ENCODE measurements at places on chromosomes 3 and 15.
A peak's percentile ranks its signal among the peaks of the same experiment; 100 is the strongest.

- no peak for DNase-seq
Observed at GRCh38 chr3:148372206-148372875, 325.4 kb upstream of the AGTR1 start.

DNA sequence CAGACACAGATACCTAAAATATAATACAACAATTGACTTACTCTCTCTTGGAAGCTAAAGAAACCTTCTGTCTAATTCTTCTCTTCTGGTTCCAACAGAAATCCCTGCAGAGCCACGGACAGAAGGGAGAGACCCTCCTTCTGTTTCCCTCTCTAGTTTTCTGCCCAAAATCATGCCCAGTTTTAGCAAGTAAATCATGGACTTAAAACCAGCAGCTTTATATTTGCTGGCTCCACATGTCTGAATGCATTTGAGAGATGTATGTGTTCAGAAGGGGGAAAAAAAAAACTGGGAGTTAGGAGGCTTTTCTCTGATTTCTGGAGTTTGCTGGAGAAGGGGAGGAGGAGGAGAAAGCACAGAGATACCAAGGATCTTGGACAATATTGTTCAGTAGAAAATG is 147.1 kb downstream of the LSAMP start:
- DNase-seq, result no peak

DNA sequence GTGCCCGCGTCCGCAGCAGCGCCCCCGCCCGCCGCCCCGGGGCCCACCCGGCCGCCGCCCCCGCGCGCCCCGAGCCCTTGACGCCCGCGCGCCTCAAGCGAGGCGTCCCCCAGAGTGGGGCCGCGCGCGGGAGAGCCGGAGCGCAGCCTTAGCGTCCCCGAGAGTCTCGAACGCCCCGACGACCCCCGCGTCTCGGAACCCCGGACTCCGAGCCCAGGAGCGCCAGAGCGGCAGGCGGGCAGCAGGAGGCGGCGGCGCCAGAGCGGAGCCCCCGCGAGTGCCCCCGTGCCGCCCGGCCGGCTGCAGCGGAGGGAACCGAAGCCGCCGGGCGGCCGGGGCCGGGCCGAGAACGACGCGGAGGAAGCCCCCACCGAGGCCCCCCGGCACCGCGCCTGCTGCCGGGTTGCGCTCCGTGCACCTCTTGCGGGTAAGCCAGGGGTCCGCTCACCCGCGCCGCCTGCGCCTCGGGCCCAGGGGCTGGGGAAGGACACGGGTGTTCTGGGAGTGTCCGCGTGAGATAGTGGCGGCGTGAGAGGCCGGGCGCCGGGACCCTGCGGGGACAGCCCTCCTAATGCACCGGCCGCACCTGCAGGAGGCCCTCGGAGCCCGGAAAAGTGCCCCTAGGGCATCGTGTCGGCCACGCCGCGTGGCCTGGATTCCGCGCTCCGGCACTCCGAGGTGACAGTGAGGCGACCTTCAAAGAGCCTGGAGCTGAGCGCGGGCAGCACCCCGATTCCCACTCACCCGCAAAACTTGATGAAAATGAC is 52.0 kb upstream of the ULK4 start:
- no peak for DNase-seq

DNA sequence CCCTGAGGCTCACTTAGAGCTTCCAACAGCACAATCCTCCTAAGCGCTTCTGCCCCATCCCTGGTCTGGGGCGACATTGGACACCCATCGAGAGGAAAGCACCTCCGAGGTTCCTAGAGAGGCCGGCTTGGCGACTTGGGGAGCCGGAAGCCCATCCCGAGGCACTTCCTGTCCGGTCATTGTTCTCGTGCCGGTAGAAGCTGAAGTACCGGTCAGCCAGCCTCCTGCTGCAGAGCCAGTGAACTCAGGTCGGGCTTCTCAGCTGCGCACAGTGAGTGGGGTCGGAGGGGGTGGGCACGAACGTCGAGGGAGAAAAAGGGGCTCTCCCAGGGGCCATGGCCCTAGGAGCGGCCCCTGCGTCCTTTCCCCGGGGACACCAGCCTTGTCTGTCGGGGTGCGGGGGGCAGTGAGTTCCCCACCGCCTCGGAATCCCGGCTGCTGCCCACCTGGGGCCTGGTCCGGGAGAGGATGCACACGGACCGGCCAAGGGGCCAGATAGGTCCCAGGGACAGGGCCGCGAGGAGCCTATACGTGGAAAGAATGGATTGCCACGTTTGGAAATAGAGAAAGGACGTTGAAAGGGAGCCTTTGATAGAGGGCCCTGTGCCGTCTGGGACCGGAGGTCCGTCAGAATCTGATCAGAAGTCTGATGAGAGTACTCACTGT is at the start of gene ZNF35:
TSS of gene ZNF35 (plus strand) at position 169 of the 666 bp plus-strand sequence. CDS start 2,336 bp downstream, outside the sequence.
- peak; percentile 58 for DNase-seq

DNA sequence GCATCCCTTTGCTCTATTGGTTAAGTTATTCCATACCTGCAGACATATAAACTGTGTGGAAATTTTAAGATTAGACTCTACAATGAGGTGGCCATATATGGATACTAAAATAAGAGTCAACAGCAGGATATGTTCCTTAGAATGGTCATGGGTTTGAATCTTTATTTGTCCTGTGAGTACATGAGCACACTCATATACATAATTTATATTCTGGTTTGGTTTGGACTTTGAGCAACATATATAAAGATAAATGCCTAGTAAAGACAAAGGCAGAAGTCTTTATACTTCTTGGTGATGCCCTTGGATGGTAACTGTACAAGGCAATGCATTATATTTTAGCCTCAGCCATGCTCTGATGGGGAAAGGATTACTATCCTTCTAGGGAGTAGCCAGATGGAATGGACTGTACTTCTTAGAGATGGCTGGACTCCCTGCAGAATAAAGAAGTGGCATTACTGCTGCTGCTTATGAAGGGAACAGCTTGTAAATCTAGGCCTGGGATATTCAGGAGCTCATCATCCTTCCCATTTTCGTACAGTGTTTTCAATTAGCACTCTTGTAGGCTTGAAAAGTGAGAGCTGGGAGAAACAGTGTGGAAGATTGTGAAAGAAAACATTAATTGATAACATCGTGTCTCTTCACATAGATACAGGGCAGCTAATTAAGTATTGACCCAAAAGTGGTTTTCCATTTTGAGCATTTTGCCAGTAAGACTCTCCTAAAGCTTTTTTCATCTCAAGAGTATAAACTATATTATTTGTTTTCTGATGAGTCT is 60.4 kb downstream of the HMG20A start:
- DNase-seq, result no peak

GRCh38 chr15:98686983-98687382 is 38.6 kb downstream of the IGF1R start:
- DNase-seq, result no peak

DNA sequence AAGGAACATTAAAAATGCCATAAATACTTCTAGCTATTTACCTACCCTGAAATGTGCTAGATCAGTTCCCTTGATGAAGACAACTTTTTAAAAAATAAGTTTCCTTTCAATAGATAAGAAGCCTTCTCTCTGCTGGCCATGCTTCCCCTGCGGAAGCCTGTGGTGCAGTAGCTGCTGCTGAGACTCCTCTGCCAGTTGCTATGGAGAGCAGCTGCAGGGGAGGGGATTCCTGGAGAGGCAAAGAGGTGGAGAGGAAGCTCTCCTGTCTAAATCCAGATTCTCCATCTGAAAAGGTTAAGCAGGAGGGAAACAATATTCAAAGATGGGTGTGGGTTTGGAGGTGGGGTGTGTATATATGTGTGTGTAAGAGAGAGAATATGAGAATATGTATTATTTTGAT is 69.8 kb upstream of the BFSP2 start:
- peak; percentile 4 for DNase-seq

DNA sequence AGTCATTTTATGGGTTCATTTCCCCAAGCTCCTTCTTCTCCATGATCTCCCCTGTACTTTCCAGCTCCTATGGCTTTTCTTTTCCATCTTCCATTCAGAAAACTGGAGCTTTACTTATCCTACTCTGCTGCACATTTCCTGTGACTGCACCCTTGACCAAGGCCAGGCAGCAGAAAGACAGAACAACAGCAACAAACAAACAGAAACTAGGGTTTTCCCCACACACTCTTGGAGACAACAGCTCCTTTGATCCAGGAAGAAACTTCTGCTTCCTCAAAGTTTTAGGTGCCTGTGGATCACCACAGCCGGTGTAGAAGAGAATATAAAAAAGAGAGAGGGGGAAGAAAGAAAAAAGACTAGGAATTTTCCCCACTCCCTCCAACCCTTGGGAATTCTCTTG is 342.3 kb upstream of the CFAP20DC start:
- no peak for DNase-seq

- DNase-seq, result no peak
Observed at GRCh38 chr15:99511531-99511865, 54.3 kb upstream of the MEF2A start.

GRCh38 chr3:119297169-119297568 is 3.0 kb downstream of the ARHGAP31 start:
- DNase-seq, result no peak

DNA sequence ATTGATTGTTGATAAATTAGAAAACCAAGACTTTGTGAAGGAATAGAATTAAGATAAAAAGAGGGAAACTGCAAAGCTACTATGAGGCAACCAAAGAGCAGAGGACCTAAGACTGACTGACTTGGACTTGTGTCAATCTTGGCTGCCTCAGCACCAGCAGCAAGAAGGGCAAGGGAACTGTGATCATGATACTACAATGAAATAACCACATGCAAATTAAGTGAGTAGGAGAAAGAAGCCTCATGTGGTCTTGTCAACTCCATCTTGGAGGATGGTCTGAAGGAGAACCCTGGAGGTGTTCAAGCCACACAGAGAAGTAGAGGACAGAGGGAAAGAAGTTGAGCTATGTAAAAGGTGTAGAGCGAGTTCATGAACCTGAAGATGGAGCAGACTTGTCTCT is 47.3 kb upstream of the THRB start:
- no peak for DNase-seq

DNA sequence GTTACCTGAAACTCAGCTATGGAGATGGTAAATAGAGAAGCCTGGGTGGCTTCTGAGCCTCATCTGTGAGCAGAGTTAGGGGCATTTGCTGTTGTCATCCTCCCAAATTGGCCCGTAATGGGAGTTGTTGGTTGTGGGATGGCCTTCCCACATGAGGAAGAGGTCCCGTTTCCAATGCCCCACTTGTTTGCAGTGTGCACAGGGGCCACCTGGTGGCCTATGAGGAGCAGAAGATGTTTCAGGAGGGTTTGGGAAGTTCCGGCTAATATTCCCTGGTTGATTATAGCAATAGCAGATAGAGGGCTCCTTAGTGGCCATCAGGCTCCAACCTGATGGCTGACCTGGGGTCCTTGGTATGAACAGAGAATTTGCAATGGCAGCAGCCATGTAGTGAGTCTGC is 1546.5 kb downstream of the OTOL1 start:
- DNase-seq, result no peak

GRCh38 chr15:86432861-86433260 is 353.2 kb downstream of the AGBL1 start:
- no peak for DNase-seq

GRCh38 chr15:42092398-42093318 is 1.7 kb downstream of the PLA2G4D start:
- no peak for DNase-seq

- DNase-seq, result no peak
Observed at GRCh38 chr15:38163658-38164057, 89.0 kb upstream of the SPRED1 start.

DNA sequence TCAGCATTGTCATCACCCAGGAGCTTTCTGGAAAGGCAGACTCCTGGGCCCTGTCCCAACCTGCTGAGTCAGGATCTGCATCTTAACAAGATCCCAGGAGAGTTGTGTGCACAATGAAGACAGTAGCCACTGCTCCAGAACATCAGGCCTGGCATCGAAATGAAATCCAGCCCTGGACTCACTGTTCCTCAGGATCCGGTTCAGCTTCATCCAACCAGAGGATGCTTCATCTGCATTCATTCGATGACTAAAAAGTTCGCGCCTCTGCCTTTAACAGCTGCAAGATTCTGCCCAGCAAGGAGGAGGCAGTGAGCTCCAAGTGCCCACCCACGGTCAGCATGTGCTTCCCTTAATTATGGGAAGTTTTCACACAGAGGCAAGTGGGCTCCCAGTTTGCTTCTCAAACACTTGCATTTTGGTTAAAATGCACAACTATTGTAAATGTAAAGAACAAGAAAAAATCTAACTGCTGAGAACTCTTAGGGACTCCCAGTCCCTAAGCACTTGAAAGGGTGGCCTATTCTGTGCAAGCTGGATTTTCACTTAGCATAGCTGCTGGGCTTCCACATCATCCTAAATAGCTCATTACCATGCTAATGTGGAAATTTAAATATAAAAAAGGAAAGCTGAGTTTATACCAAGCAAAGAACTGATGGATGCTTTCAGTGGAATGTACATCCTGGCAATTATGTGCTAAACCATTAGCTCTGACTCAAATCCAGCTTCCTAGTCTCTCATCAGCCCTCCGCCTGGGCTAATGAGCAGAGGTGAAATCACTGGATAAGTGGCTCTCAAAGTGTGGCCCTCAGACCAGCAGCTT is 25.5 kb upstream of the ESYT3 start:
- DNase-seq, result no peak

- no peak for DNase-seq
Observed at GRCh38 chr15:29490747-29491471, 221.3 kb upstream of the NSMCE3 start.

Measured in NCI-H1105 (cell line).